Stimulated activated naive CD4-positive, alpha-beta T cell (primary cell): ENCODE measurements at places on chromosomes 5 and 9.

DNA sequence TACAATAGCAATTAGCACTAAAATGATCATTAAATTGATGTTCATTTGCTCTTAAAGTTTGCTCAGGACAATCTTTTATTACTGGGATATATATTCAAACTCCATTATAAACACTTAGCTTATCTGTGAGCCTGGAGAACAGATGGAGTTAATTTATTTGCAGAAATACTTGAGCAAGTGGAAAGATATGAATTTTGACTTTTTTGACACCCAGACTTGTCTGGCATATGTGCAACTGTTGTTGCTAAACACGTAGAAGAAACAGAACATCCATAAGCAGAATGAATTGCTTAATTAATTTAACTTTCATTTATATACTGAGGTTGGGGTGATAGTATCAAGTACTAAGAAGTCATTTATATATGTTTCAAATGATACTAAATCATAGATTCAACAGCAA is 820.7 kb upstream of the TYRP1 start:
- no peak for DNase-seq

DNA sequence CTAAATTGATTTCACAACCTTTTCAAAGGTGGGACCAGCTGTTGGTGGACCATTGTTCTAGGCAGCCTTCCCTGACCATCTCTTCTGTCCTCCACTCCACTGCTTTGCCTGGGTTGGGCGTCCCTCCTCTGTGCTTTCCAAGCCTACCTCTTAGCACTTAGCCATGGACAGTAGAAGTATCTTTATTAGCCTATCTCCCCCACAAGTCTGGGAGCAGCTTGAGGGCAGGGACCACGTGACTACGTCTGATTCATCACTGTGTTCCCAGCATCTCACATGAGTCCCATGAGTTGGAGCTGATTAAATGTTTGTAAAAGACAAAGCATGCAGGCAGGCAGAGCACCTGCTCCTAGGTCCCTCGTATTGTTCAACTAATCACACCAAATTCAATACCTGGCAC is 20.9 kb downstream of the MORN5 start:
- DNase-seq = no peak

- no peak for DNase-seq
Measured at GRCh38 chr9:98897745-98898144, 46.0 kb upstream of the COL15A1 start.

DNA sequence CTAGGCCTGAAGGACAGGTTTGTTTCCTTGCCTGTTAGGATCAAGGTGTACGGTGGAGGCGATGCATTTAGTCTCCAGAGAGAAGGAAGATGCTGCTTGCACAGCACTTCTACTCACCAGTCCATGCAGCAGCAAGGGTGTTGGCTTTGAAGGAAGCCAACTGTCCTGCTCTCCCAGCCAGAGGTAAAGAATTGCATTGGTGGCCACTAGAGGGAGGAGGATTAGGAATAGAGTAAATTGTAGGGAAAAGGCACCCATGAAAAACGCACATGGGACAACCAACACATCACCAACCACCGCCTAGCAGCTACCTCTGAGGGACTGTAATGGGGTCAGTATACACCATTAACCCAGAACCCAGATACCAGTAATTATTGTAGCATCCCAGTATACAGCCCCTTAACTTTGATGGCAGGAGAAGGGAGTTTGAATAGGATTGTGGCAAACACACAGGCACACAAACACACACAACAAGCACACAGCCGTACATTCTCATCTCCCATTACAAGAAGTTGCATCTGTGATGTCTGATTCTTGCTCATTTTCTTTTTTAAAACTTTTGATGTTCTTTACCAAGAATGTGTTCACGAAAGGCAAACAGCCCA is 267.7 kb downstream of the ADAMTS6 start:
- DNase-seq = no peak
